Testis (tissue), 5 donors: ENCODE measurements at places on chromosomes 12 and 14.

DNA sequence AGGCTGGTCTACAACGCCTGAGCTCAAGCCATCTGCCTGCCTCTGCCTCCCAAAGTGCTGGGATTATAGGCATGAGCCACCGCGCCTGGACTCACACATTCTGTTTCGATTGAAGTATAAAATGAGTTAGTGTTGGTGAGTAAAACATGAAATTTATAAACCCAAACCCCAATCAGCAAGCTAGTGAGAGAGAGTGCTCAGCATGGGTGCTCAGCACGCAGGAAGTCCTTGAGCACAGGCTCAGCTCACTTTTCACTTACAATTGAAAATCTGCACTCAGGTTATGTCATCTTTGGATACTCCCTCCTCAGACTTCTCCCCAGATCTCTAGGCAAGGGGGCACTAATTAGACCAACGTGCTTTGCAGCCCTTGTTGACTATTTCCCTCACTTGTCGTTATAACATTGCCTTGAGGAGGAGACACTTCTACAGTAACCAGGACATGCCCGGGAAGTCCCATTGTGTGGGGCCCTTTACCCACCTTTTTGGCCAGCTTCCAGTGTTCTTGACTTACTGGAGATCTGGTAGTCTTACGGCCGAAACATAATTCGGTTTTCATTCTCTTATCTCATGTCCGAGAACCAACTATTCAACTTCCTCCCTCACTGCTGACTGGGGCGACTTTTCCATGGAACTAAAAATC is 68.5 kb upstream of the AMN1 start:
- no peak for DNase-seq

DNA sequence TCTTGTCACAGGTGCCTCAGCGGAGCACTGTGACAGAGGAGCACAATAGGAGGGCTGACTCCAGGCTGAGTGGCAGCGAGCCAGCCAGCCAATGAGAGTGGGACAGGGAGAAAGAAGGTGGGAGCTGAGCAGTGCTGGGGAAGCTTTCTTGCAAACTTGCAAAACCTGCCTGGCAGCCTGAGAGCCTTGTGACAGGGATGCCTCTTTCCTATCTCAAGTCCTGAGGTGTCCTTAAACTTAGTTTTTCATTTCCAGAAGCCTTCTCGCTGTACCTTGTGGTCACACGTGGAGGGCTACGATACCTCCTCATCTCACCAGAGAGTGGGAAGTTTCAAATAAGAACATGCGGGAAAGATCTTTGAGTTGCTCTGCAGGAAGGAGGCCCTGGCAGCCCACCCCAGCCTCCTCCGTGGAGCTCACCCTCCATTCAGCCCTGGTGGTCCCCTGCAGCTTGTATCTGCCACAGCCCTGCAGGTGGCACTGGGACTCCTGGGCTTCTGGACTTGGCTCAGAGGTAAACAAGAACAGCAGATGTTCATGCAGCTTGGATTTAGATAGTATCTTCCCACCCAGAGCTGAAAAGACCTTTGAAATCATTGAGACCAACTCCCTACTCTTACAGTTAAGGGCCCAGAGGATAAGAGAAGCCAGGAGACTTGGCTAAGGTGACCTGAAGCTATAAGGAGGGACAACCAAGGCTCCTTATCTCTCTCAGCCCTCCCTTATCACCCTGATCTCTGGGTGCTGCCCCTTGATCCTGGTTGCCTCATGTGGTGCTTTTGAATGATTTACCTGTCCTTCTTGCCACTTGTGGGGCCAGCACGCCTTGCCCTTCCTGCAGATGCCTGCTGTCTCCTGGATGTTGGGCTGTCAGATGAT is 153.5 kb upstream of the MAX start:
- DNase-seq: no peak

- no peak for DNase-seq
Observed at GRCh38 chr12:5096241-5096924, 52.7 kb downstream of the KCNA5 start.

DNA sequence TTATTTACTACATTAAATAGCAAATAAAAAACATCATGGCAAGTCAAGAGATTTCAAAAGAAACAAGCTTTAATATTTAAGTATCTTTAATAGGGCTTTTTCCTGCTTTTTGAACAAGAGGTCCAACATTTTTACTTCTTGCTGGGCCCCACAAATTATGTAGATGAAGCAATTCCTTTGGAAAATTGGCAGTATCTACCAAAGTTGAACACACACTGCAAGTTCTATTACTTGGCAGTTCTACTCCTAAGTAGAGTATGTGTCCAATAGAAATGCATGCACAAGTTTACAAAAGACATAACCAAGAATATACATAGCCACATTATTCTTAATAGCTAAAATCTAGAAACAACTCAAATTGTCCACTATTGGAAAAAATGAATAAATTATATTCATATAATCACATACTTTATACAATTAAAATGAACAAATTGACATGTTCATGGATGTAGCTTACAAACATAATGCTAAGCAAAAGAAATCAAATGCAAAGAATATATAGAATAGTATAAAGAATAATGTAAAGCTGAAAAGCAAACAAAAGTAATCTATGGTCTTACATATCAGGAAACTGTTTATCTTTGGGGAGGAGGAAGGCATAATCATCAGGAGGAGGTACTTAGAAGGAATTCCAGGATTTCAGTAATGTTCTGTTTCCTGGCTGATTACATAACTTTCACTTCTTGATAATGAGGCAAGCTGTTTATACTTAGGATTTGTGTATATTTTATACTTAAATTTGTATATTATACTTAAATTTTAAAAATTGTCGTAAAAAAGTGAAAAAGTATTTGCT is 6.5 kb upstream of the TMBIM4 start:
- no peak for DNase-seq

GRCh38 chr14:61260939-61261776 is 20.0 kb downstream of the TMEM30B start:
- DNase-seq: no peak

DNA sequence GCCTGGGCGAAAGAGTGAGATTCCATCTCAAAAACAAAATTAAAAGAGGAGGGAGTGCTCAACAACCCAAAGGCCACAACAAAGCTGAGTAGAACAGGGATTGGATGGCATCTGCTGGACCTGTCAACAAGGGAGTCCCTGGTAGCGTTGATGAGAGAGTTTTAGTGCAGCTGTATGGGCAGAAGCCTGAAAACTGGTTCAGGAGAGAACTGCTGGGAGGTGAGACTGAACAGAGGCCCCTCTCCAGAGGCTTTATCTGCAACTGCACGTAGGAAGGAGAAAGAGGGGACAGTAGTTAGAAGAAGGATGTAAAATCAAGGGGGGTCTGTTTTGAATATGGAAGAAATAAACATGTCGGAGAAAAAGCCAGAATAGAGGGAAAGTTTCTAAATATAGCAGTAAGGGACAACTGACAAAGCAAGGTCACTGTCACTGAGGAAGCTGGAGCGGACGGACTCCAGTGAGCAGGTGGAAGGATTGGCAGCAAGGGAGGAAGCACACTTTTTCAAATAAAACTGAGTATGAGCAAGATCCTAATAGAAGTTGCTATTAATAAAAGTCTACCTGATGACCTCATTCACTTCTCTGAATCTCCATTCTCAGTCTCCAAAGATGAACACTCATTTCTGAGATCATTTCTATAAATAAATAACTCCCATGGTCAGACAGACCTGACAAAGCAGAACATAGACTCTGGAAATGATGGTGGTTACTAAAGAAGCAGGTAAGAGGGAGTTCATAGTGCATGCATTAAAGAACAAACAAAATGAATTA is 11.8 kb upstream of the ATF1 start:
- DNase-seq: no peak

- DNase-seq: no peak
Observed at GRCh38 chr12:55842681-55843429, at the start of gene MMP19. MMP19 (minus strand) TSS chr12:55842936; CDS start chr12:55842830, 106 bp downstream.

- no peak for DNase-seq
Observed at GRCh38 chr12:95633049-95633731, 81.9 kb upstream of the USP44 start.

- no peak for DNase-seq
Observed at GRCh38 chr12:16062611-16063010, 151.5 kb downstream of the DERA start.

GRCh38 chr12:2689879-2690278 is 104.9 kb upstream of the FKBP4 start:
- no peak for DNase-seq

DNA sequence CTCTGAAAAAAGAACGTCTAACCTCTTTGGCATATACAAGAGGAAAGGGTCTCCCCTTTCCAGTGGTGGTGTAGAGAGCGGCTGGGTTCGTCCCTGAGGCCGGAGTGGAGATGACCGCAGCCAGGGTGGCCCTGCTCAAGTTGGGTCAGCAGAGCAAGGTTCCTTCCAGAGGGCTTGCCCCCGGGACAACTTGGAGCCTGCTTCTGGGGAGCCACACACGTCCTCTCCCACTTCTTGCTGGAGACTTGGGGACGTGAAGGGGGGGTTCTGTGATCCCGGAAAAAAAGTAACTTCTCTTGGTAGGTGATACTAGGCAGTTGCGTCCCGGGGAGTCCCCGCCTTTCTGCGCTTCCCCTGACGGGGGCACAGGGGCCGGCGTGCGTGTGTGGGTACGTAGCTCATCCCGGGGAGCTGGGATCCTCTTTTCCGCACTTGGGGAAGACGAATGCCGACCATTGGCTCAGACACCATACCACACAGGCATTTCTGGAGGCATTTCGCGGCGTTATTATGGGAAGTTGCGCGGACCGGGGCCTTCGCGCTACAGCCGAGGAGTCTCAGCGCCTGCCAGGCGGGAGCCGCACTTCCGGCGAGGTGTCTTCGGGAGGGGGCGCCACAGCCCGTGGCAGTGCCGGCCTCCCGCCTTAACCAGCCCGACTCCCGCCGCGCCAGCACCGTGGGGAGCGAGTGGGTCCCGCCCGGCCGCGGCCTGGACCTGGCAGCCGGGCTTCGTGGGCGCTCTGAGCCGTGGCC is 14.8 kb upstream of the PAX9 start:
- peak; percentile 69 for DNase-seq

GRCh38 chr12:111728795-111729194 is 37.9 kb upstream of the ALDH2 start:
- DNase-seq: no peak

DNA sequence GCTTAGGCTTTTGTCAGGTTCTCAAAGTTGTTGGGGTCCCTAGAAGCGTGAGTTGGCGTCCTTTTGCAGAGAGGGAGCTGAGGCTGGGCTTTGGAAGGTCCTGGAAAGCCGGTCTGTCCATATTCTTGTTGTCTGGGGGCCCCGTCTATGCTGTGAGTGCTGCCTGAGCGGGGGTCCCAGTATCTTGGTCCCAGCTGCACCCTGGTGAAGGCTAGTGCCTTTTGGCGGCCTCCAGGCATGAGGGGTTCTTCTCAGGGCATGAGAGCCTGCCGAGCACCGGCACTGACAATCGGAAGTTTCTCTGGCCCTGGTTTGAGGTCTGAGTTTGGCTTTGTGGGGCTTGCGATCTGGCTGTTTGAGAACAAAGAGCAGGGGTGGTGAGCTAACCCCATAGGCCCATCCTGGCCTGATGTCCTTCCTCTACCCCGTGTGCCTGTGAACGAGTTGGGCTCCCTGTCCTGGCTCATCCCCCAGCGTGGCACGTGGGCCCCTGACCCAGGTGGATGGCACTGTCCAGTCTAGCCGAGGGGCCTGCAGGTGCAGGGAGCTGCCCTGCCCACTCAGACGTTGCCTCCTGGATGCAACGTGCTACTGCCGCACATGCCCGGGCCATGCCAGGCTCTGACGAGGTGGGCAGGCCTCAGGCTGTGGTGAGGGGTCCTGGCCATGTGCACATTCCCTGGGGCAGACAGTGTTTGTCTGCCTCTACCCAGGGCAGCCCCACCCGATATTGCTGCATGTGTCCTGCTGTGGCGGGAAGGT is 3.9 kb downstream of the CEP170B start:
- no peak for DNase-seq

DNA sequence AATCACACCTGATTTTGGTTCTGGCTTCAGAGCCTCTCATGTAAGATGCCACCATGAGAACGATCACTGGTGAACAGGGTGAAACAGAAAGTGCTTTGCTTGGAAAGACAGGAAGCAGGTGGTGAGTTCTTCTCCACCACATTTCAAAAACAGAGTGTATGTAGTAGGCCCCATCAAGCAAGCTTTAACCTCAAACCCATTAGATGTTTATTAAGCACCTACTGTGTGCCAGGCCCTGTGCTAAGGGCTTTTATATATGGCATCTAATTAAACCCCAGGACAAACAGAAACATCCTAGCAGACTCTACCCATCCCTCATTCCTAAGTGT is 47.8 kb upstream of the MED13L start:
- no peak for DNase-seq

GRCh38 chr12:121786440-121786825 is 7.1 kb downstream of the RHOF start:
- no peak for DNase-seq

DNA sequence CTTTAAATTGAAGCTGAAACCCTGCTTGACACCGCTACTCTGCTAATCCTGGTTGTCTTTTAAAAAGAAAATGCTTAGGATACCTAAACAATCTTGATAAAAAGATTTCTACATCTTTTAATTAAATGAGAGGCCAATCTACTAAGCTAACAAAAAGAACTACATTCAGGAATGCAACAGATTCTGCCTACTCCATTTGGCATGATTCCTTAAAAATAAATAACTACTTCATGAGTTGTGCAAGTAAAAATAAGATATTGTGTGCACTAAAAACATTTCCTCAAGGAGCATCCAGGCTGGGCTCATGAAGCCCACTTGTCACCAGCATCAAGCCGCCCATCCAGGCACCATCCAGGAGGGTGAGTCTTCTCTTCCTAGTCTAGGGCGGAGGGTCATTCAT is 197.5 kb downstream of the PAX9 start:
- no peak for DNase-seq

DNA sequence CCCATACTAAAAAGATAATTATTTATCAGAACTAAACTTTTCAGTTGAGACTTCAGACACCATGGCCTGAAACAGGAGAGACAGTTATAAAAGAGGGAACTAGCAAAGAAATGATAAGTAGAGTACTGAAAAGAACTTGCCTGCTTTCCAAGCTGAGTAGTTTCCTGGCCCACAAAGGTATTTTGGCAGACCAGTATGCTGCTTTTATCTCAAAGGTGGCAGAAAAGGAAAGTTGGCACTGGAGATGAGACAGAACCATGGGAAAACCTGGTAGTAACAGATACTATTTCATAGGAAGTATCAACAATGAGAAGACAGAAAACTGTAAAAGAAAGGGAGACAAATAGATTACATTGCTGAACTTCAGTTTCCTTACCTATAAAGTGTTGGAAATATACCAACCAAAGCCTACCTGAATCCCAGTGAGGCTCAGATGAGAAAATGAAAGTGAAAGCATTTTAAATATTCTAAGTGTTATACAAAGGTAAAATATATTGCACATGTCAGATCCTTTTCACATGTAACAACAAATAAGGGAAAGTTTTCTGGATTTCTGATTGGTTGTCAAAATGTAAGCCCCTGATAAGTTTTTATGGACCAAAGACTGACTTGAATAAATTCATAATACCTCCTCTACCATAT is 155.3 kb upstream of the FSCB start:
- no peak for DNase-seq

DNA sequence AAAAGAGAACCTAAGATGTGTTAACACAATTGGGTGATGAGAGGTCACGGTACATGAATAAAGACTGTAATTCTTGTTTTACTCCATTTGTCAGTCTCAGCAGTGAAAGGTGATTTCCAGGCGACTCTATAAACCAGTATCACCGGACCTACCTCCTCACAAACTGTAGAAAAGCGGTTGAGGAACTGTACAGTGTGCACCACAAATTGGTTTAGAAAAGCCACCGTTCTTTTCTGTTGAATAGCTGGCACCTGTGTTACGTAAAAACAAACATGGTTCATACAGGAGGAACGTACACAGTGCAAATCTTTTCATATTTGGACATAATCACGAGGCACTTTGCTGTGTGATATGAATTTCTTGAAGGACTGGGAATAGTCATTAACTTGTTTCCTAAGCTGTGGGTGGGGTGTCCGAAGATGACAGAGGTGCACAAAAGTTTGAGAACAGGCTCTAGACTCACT is 663 bp downstream of the WASHC3 start:
- no peak for DNase-seq

- no peak for DNase-seq
Observed at GRCh38 chr12:55683676-55684075, 24.0 kb downstream of the ITGA7 start.
